ENCODE measurements at places on chromosomes 12 and 14. TPM values are rescaled to one million over a fixed set of nuclear protein-coding genes. Genes with fewer than 3 reads are reported as not detected.

The YARS2 gene
- total RNA-seq = 29.5 TPM

DNA sequence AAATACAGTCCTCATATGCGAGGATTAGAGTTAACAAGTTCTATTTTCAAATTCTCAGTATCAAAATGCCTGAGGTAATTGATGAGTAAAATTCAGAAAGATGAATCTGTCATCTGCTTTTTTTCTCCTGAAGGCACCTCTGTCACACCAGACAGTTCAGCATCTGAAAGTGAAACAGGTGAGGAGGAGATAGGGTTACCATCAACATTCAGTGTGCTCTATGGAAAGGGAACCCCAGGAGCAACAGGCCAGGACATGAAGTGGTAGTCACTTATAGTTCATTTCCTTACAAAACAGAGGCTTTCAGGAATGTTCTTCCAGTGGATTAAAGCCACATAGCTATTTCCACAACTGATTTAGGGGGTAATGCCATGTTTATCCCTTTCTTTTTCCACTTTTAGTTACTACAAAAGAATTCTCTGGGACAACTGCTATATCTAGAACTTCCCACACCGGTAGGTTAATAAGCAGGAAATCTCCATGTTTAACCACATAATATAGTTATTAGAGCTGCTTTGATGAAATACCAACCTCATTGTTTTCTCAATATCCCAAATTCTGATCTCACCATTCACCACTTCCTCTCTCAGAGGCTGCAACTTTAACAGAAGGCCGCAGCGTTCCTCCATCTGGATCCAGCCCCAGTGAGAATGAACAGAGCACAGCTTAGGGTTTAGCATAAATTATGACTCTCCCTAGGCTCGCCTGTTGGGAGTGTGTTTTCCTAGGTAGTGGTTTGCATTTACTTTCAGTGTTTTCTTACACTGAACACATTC, 177.0 kb upstream of the CNTN1 start:
- no peaks in the 10 kb centered on the region for H3K36me3 ChIP-seq
- no peak overlapping the region for H3K4me3 ChIP-seq
- H3K27ac ChIP-seq = no peak overlapping the region
- H3K27me3 ChIP-seq = no peaks in the 10 kb centered on the region
- H3K4me1 ChIP-seq = no peaks in the 10 kb centered on the region

GRCh38 chr14:65224799-65225198, 122.5 kb upstream of the MAX start:
- no peaks in the 10 kb centered on the region for H3K4me1 ChIP-seq
- H3K4me3 ChIP-seq = no peak overlapping the region
- H3K27me3 ChIP-seq = no peaks in the 10 kb centered on the region
- no peak for DNase-seq
- H3K27ac ChIP-seq = peak overlapping the region; percentile 21

- H3K27me3 ChIP-seq = no peaks in the 10 kb centered on the region
- H3K4me3 ChIP-seq = no peak overlapping the region
- H3K4me1 ChIP-seq = no peaks in the 10 kb centered on the region
- no peaks in the 10 kb centered on the region for H3K36me3 ChIP-seq
- DNase-seq = no peak
Measured at GRCh38 chr12:113448873-113449272, 22.8 kb downstream of the LHX5 start.

The ADAM21 gene
- not detected for total RNA-seq

GRCh38 chr14:67532998-67533753, at the start of gene PLEKHH1:
Gene PLEKHH1, plus strand, starts transcription at chr14:67533290. Its CDS starts 8,578 bp downstream, at chr14:67541868.
- peak within 1 kb of the TSS; percentile 86 for H3K4me3 ChIP-seq
- H3K27me3 ChIP-seq = no peaks in the 10 kb centered on the region

- peaks cover 50% of the 10 kb centered on the region for H3K4me1 ChIP-seq
- no peak overlapping the region for H3K4me3 ChIP-seq
- H3K27ac ChIP-seq = peak overlapping the region; percentile 77
- no peaks in the 10 kb centered on the region for H3K36me3 ChIP-seq
Measured at GRCh38 chr12:91140026-91140931, 29.0 kb upstream of the LUM start.

The PIWIL1 gene
- not detected for total RNA-seq

- H3K4me3 ChIP-seq = no peak overlapping the region
- no peaks in the 10 kb centered on the region for H3K36me3 ChIP-seq
- no peak overlapping the region for H3K27ac ChIP-seq
- H3K4me1 ChIP-seq = no peaks in the 10 kb centered on the region
Measured at GRCh38 chr12:7293670-7294069, 10.2 kb upstream of the ACSM4 start.

DNA sequence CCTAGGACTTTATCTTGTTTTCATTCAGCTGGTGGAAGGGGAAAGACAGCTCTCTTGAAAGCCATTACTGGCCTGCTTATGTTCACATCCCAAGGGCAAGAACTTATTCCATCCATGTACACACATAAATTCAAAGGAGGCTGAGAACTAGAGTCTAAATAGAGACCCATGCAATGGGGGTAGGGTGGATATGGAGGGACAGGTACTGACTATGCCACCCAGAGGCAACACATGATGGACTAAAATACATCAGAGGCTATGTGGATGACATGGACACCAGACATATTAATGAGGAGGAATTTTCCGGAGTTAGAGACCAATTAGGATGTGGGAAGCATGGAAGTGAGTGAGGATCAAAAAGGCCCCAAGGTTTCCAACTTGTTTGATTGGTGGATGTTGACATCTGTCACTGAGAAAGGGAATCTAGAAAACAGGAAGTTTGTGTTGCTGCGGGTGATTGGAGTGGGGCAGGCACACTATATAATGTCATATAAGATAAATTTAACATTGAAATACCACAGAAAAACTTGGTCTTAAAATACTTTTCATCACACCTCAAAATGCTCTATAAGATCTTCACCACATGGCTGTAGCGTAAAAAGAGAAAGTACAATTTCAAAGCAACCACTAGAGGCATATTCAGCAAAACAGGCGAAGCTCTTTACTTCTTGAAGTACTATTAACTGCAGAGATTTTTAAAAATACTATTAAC, 130.4 kb downstream of the GRIP1 start:
- no peak overlapping the region for H3K27ac ChIP-seq
- DNase-seq = no peak
- no peaks in the 10 kb centered on the region for H3K27me3 ChIP-seq
- no peaks in the 10 kb centered on the region for H3K36me3 ChIP-seq
- H3K4me1 ChIP-seq = no peaks in the 10 kb centered on the region

The LRTM2 gene
- not detected for total RNA-seq

The C12orf50 gene
- not detected for total RNA-seq

DNA sequence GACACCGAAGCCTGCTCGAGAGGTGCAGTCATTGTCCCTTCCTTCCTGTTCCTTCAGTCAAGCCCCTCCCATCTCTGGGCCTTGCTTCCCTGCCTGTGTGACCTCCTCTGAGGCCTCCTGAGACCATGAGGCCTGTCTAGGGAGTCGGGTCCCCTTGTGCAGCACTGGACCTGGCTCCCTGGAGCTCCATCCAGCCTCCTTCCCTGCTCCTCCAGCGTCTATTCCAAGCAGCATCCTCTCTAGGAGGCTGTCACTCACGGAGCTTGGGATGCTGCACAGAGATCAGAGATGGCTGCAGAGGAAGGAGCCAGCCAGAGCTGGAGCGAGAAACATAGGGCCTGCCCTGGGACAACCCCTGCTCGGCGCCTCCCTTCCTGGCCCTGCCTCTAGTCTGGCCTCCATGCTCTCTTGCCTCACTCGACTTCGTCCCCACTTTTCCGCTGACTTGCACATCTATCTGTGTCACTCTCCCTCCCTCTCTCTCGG, 142.7 kb downstream of the BCL11B start:
- peaks cover 8% of the 10 kb centered on the region for H3K4me1 ChIP-seq

DNA sequence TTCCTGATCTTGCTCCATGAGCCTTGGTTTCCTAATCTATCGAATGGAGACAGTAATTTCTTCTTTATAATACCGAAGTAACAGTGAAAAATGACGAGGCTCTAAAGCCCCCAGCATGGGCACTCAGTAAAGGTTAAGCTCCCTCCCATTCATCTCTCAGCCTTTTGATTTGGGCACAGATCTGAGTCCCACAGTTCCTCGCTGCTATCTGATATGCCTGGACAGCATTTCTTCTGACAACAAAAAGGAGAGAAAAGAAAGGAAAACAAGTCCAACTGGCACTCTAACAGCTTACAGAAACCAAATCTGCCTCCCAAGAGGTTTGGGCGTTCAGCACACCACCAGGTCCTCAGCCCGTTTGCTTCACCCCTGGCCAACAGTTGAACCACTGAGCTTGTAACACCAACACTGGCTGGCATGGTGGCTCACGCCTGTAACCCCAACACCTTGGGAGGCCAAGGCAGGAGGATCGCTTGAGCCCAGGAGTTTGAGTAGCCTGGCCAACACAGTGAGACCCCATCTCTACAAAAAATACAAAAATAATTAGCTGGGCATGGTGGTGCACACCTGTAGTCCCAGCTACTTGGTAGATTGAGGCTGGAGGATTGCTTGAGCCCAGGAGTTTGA, 19.5 kb downstream of the CCDC88C start:
- H3K36me3 ChIP-seq = no peaks in the 10 kb centered on the region
- no peak overlapping the region for H3K27ac ChIP-seq
- no peaks in the 10 kb centered on the region for H3K4me1 ChIP-seq
- H3K4me3 ChIP-seq = no peak overlapping the region

DNA sequence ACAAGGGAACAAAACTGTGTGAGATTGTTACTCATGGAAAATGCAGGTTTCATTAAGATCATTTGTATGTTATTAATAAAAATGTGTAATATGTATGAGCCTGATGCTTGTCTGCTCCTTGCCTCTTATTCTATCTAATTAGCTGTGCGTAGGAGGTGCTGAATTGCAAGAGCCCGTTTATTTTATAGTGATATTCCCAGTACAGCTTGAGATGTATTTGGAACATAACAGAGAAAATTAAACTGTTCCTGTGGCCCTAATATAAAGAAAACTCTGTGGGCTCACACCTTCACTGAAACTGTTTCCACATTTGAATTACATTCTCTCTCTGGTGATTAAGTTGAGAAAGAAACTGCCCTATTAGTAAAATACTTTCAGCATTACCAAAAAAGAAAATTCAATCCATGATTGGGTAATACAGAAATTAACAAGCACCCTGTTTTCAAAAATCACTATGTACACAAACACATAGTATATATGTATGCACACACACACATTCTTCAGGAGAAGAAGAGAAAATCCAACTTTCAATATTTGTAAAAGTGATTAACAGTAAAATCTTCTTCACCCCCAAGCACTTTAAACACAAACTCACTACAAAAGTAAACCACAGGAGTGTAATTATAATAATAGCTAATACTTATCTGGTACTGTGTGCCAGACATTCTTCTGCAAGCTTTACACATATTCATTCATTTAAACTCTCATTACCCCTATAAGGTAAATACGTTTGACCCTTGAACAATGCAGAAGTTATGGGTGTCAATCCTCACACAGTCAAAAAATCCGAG, 233.2 kb downstream of the PHLDA1 start:
- no peak for DNase-seq
- no peaks in the 10 kb centered on the region for H3K27me3 ChIP-seq
- H3K27ac ChIP-seq = no peak overlapping the region
- H3K36me3 ChIP-seq = no peaks in the 10 kb centered on the region

The LPAR5 gene
- 2.7 TPM for total RNA-seq

GRCh38 chr14:103576371-103577024, 13.7 kb downstream of the COA8 start:
- H3K4me3 ChIP-seq = no peak overlapping the region
- peaks cover 16% of the 10 kb centered on the region for H3K4me1 ChIP-seq
- peaks cover 53% of the 10 kb centered on the region for H3K36me3 ChIP-seq
- peak; percentile 77 for DNase-seq

DNA sequence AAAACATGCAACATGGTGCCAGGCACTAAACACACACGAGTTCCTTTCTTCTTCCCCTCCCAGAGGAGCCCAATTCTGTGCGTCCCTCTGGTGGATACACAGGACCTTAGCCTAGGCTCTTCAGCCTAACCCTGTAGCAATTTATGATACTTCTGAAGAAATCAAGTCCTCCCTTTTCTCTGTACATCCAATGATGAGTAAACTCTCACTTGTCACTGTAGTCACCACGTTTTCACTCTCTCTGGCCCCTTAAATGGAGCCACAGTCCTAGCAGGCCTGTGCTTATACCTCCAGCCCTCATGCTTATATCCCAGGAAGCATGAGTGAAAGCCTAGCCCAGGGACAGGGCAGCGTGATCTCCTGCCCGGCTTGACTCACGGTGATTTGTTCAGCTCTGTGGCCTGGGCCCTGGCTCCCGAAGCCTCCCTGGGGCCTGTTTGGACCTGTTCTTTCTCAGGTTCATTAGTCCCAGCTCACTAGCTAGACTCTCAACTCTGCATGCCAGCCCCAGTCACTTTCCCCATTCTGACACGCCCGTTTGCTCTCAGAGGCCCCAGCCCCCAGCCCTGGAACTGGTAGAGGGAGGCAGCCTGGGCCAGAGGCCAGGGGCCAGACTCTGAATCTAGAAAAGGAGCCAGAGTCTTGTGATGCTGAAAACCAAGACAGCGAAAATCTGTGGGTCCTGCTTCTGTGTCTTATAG, 24.1 kb upstream of the PLEKHG3 start:
- H3K27me3 ChIP-seq = no peaks in the 10 kb centered on the region
- H3K36me3 ChIP-seq = no peaks in the 10 kb centered on the region
- peaks cover 56% of the 10 kb centered on the region for H3K4me1 ChIP-seq
- H3K4me3 ChIP-seq = no peak overlapping the region

DNA sequence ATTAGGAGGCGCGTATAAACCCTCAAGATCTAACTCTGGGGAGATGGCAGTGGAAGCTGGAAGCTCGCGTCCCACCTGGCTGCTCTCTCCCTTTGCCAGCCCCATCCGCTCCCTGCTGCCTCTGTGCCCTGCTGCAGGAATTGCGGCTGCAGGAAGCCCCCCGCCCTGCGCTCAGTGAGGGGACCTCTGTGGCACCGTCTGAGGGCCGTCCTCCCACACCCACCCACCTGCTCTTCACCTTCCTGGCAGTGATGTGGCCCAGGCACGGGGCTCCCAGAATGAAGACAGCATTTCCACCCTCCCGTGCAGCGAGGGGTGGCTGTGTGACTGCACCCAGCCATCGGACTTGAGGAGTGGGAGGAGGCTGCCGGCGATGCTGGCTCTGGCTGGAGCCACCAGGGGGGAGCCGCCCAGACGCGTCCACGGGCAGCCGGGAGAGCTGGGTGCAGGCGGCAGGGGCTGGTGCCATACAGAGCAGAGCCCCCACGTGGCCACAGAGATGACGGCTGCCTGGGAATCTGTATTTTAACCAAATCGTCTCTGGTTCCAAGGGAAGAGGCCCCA, 28.3 kb upstream of the GALNT9 start:
- no peak for DNase-seq
- H3K4me3 ChIP-seq = no peak overlapping the region
- H3K27me3 ChIP-seq = peaks cover 31% of the 10 kb centered on the region
